ENCODE measurements at places on chromosomes 5 and 9.
A peak's percentile ranks its signal among the peaks of the same experiment; 100 is the strongest.

DNA sequence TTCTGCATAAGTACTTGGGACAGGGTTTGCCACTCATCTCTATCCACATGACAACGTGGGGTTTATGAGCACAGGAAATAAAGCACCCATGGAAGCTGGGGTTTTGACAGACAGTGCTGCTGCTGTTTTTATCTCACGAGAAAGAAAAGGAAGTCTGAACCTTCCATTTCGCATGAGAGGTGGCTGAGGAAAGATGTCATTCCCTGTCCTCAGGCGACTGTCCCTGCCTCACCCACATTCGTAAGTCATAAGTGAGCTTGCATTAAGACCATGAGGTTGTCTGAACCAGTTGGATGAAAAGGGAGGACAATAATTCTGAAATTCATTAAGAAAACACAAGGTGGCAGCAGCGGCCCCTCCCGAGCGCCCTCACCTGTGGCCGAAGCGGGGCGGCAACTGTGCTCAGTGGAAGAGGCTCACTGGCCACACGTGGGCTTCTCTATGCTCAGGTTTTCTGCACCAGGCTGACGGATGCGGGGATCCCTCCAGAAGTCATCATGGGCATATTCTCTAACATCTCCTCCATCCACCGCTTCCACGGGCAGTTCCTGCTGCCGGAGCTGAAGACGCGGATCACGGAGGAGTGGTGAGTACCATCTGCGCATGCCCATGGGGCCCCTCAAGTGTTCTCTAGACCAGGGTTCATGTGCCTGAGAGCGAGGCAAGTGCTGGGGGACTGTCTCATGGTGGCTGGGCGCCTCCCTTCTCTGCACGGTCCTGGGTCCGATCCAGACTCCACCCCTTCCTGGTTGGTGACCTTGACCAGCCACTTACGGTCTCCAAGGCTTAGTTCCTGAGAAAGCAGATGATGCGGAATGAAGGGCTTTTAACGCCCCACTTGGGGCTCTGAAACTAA is 54.7 kb upstream of the SUSD3 start:
- DNase-seq = no peak

- DNase-seq = peak; percentile 59
Measured at GRCh38 chr5:115544043-115544435, 536 bp downstream of the FEM1C start.

GRCh38 chr9:128005923-128006322 is 25.1 kb upstream of the EEIG1 start:
- DNase-seq = no peak

GRCh38 chr5:55857247-55857640 is 6.1 kb downstream of the IL31RA start:
- no peak for DNase-seq

DNA sequence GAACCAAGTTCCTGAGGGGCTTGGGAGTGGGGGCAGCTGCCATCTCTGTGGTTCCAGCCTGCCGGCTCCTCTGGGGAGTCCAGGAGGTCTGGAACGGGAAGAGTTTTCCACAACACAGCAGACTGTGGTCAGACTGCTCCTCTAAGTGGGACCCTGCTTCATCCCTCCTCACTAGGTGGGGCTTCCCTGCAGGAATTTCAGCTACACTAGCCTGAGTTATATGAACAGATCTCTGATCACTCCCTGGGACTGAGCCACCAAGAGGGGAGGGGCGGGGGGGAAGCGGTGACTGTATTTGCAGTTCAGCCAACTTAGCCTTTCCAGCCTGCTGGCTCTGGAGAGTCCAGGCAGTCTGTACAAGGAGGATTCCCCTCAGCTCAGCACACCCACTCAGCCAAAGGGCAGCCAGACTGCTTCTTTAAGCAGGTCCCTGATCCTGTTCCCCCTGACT is 19.4 kb downstream of the DTWD2 start:
- no peak for DNase-seq

- DNase-seq = no peak
Measured at GRCh38 chr5:35304291-35304690, 74.0 kb upstream of the PRLR start.

GRCh38 chr5:171010816-171011215 is 149.0 kb downstream of the RANBP17 start:
- DNase-seq = no peak

DNA sequence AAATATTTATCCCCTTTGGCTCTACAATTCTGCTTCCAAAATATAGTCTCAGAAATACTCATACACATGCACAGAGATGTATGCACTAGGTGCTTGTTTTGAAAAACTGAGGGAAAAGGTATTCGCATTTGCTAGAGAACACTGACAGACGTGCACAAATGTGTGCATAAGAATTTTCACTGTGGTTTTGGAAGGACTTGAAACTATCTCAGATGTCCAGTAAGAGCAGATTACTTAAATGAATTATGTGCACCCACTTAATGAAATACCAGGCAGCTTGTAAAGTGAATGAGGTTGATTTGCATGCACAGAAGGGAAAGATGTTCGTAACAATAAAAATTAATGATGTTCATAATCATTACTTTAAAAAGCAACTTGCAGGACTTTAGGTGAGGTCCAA is 48.4 kb downstream of the SEC61B start:
- DNase-seq = no peak

GRCh38 chr5:79305706-79306105 is 69.8 kb downstream of the JMY start:
- no peak for DNase-seq

DNA sequence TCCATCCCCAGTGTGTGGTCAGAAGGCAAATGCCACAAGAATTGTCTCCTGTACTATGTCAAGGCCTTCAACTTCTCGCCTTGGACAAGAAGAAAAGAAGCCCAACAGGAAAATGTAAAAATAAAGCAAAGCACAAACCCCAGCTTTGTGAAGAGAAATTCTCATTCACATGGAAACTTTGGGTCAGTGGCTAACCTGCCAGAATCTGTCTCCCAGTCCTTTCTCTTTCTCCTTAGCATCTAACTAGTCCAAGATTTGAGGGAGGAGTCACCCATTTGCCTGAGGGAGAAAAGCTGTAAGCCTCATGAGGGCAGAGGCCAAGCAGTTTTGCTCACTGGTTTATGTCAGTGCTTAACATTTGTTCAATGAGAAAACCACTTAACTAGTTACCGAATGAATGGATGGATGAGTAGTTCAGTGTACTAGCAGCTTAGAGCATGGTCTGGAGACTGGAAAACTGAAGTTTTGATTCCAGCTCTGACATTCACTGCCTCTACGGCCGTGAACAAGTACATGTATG is 36.0 kb downstream of the ADAM19 start:
- DNase-seq = no peak

- no peak for DNase-seq
Measured at GRCh38 chr5:59416451-59416850, 477.1 kb downstream of the PDE4D start.

DNA sequence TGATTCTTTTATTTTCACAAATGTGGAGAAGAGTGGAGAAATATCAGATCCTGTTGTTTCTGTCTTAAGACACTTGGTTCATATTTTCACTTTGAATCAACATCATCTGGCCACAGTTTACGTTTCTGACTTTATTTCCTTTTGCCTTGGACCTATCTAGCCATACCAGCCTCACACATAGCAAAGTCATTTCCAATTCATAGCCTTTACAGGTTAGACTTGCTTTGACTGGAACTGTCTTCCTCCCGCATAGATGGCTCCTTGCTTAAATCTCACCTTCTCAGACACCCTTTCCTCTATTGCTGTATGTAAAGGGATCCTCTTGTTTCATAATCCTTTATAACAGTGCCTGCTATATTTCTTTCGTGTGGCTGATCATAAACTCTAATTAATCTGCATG is 297.8 kb downstream of the SH3GL2 start:
- no peak for DNase-seq

DNA sequence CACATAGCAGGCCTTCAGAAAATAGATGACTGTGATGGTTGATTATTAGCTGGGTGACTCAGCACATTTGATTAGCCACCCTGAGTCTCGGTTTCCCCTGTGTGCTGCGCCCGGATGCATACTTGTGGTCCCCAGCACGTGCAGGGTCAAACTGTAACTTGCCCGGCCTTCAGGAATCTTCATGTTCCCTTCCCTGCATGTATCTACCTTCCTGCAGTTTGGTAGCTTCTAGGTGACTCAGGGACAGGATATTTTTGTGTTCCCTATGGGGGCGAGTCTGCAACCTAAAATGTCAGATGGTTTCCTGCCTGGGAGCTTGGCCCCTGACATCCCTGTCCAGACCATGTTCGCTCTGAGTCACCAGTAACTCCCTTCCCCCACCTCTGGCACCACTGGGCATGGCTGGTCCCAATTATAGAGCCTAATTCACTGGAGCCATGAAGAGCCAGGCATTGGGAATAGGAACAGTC is 13.2 kb downstream of the PTGS1 start:
- DNase-seq = no peak

- peak; percentile 44 for DNase-seq
Measured at GRCh38 chr5:170638454-170639220, 134.8 kb downstream of the KCNIP1 start.

- DNase-seq = no peak
Measured at GRCh38 chr5:34012791-34013190, 4.9 kb upstream of the AMACR start.

- DNase-seq = no peak
Measured at GRCh38 chr9:86735772-86736458, 211.4 kb downstream of the GAS1 start.

DNA sequence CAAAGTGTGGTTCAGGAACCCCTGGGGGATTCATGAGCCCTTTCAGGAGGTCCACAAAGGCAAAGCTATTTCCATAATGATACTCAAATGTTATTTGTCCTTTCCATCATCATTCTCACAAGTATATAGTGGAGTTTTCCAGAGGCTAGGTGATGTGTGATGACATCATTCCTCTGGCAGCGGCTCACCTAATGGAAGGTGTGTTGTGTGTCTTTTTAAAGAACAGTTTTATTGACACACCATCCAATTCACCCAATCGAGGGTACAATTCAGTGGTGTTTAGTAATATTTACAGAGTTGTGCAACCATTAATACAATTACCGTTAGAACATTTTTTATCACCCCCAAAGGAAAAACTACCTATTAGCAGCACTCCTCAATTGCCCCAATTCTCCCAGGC is 9.7 kb downstream of the NANS start:
- no peak for DNase-seq

- DNase-seq = no peak
Measured at GRCh38 chr5:14730881-14731280, 66.4 kb downstream of the OTULIN start.

- no peak for DNase-seq
Measured at GRCh38 chr5:122458278-122458872, 146.3 kb downstream of the SNCAIP start.

DNA sequence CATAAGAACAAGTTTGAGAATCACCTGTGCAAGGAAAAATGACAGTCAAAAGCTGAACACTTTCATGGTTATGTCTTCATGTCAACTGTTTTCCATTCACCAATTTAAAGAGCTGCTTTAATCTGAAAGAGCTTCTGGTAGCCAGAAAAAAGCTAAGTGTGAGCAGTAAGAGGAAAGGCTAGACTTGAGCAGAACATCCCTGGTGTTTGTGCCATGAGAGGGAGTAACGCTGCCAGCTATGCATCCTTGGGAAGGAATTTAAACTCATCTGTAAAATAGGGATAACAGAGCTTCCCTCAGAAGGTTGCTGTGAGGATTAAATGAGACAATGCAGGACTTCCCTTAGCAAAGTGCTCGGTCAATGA is 193.7 kb downstream of the MAPKAP1 start:
- no peak for DNase-seq

Measured in naive thymus-derived CD4-positive, alpha-beta T cell (primary cell).